Kidney epithelial cell (primary cell): ENCODE measurements at places on chromosomes 7 and 10.
A peak's percentile ranks its signal among the peaks of the same experiment; 100 is the strongest.

DNA sequence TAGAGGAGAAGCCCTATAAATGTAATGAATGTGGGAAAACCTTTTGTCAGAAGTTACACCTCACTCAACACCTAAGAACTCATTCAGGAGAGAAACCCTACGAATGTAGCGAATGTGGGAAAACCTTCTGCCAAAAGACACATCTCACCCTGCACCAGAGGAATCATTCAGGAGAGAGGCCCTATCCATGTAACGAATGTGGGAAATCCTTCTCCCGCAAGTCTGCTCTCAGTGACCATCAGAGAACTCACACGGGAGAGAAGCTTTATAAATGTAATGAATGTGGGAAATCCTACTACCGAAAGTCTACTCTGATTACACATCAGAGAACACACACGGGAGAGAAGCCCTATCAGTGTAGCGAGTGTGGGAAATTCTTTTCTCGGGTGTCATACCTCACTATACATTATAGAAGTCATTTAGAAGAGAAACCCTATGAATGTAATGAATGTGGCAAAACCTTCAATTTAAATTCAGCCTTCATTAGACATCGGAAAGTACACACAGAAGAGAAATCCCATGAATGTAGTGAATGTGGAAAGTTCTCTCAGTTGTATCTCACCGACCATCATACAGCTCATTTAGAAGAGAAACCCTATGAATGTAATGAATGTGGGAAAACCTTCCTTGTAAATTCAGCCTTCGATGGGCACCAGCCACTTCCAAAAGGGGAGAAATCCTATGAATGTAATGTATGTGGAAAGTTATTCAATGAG lies 18.9 kb downstream of the RBAK start:
- no peak for DNase-seq

DNA sequence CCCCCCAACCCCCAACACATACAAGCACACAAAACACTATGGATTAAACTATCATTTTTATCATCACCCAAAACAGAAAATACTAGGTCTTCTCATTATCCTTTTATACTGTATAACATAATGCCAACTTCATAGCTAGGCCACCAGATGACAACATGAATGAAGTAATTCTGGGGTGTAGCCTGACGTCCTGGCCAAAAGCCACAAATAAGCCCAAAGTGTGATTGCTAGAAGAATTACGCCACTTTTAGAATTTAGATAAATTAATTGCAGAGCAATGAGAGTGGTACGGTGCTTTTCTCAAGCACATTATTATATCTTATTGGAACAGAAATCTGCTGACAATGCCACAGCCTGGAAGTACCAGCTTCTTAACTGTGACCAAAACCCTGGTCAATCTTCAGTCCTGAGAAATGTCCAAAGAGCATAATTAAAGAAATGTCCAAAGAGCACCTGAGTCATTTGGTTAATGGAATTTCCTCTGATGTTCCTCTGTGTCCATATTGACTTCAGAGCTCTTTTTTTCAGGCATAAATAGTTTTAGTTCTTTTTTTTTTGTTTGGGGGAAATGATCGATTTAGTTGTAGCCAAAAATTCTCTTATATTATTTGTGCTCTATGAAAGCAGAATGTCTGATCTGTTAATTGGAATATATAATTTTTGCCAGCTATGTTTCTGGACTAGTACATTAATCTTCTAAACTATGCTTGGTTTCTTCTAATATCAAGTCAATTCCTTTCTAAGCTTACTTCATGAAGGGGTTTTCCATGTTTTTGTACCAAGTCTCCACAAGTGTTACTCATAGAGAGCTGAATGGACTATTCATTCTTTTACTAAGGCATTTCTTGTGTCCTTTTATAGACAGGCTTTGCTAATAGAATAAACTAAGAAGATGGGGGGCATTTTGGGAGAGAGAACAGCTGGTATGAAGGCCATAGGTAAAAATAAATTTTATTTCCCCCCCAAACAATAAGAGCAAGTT lies 233.4 kb upstream of the SLC26A5 start:
- DNase-seq: no peak

DNA sequence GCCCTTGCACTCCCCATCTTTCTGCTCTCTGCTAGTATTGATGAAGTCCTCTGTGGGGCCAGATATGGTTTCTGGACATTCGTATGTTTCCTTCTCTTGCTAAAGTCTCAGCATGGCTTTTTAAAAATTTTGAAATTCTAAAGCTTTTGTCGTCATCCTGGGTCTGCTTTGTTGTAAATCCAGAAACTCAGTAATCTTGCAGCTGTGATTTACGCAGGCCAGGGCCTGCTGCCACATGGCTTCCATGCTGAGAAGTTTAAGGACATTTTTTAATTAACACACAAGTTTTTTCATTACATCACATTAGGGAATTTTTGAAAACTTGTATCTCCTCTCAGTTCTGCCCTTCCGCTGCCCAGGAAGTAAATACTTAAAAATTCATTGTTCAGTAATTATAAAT lies 686.1 kb upstream of the IGFBP3 start:
- DNase-seq: no peak

- no peak for DNase-seq
Observed at GRCh38 chr10:32979041-32979440, 21.0 kb upstream of the ITGB1 start.

DNA sequence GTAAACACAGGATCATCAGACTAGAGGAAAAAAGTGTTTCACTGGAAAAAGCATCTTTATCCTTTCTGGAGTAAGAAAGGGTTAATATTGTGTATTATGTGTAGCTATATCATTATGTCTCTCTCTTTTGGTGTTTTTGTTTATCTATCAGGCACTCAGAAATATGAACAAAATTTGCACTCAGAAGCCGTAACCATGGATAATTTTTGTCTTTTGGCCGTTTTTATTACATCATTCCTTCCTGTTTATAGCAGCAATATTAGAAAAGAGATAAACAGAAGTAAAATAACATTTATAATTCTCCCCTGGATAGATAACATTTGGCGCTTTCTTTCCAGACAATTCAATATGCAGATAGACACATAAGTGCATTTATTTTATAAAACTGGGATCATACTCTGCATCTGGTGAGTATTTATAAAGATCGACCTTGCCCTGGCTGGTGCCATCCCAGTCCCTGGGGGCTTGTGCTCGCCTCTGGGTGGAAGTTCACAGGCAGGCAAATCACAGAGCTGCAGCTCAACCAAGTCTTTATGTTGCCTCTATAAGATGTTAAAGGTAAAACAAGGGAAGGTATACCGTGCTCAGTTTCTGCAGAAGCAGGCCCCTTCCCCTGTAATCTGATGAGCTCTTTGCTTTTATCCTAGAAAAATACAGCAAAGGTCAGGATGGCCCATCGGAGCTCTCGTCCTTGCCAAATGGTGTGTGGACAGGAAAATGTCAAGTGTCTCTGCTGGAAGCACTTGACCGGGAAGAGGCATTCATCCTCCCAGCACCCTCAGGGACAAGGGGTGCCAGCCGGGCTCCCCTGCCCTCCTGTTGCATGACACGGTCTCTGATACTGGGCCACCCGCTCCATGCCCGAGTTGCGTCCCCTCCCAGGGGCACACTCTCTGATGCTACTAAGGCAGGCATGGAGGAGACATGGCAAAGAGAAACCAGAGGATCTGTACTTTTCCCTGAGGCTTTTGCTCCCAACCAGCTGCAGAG lies 43.9 kb downstream of the PYROXD2 start:
- no peak for DNase-seq

GRCh38 chr7:49852619-49853462 lies 79.4 kb downstream of the VWC2 start:
- peak; percentile 9 for DNase-seq

GRCh38 chr7:29370531-29371314 lies 176.1 kb downstream of the CHN2 start:
- peak; percentile 29 for DNase-seq

DNA sequence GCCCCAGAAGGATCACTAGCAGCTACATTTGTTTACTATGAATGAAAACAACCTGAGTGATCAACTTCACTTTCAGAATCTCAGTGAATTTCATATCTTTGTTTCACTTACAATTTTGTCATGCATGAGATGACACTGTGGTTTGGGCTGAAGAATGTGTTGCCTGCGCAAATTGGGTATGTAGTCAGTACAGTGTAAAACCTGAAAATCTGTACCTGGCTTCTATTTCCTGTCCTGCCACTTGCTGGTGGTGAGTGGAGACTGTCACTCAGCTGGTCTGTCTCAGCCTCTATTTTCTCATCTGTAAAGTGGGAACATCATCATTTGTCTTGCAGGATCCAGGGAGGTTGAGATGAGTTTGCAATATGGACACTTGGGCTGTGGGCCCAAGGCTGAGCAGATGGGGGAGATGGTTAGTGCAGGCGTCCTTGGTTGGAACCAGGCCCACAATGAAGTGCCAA lies 118.0 kb downstream of the WDFY4 start:
- no peak for DNase-seq

- DNase-seq: no peak
Observed at GRCh38 chr10:132654121-132654571, 116.6 kb downstream of the INPP5A start.

- no peak for DNase-seq
Observed at GRCh38 chr10:14396411-14397048, 65.8 kb upstream of the FRMD4A start.

DNA sequence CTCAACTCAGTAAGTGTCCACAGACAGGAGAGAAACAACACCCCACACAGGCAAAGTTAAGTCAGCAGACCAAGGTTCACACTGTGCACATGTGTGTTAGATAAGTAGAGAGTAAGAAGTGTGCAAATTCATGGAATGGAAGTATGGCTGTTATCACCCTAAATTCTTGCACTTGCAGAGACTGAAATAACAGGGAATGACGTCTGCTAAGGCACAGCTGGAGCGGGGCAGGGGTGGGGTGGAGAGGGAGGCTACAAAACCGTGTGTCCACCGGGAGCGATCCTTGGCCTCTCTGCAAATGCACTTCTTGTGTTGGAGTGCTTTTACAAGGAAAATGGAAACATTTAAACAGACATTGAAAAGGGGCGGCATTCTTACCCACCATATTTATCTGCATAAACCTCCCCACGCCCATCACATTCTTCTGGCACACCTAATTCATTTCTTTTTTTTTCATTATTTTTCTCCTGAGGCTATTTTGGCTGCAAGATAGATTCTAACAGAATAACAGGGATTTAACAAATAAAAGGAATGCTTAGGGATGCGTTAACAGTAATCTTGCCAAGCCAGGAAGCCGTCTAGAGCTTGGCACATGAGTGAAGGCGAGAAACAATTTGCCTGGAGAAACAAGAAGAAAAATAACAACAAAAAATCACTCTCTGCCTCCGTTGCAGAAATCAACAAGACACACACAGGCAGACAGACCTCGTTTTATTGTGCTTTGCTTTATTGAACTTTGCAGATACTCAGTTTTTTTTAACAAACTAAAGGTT lies 30.1 kb downstream of the TNS3 start:
- no peak for DNase-seq

DNA sequence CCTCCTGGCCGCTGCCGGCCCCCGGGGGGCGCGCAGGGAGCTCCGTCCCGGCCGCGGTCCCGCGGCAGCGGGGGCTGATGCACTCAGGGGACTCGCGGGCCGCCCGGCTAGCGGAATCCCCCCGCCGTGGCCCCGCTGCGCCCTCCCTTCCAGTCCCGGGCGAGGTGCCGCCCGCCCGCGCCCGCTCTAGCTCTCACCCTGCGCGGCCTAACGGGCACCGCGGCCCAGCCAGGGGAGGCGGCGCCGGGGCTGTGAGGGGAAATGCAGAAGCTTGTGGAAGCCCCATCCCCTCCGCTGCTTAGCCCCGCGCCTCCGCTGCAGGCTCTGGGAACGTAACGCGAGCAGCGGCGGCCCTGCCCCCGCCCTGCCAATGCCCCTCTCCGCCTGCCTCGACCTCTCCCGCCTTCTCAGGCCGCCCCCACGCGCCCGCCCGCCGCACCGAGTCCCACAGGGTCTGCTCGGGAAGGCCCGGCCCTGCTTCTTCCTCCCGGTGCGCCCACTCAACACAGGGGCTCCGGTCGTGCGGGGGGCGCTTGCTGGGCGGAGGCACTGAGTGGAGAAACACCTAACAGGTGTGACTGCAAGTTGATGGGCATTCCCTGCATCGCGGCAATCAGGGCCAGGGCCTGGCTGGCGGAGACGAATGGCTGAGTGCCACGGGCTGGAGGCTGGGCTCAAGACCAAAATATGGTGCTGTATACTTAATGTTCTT lies 384 bp upstream of the TMEM229A start:
- DNase-seq: no peak

DNA sequence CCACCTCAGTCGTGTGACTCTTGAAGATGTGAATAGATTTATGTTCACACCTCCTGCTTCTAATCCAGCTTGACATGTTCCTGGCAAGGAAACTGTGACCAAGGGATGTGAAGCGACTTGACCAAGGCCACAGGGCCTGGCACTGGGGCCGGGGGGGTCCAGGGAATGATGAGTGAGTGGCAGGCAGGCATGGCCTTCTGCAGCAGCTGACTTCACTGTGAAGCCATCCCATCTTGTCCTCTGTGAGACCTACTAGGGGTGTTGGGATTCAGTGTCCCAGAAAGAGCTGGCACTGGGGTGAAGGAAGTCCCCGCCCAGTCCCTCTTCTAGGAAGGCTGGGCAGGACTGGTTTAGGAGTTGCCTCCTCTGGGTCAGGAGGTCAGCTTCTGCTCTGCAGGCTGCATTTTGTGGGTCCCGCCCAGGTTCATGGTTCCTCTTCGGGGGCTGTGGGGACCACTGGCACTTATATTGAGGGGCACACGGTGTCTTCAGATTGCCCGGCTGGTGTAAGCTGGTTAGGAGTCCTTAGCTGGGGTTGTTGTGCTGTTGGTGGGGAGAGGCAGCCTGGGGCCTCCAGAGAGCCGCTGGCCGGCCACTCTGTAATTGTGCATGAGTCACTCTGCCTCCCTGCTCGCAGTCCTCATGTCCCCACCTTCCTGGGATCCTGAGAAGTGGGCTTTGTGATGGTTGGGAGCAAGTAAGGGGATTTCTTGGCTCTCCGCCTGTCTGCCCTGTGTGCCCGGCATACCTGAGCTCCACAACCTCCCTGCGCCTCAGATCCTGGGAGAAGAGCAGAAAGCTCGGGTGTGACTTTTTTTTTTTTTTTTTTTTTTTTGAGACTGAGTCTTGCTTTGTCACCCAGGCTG lies 11.0 kb downstream of the ZMIZ1 start:
- DNase-seq: no peak
